Activated naive CD4-positive, alpha-beta T cell treated with anti-CD3 and anti-CD28 coated beads, Interleukin-2, amount 50 U/mL, for 72 hours (primary cell): ENCODE measurements at places on chromosomes 2 and 18.

- no peak for DNase-seq
Observed at GRCh38 chr2:1632510-1632909, 111.8 kb downstream of the PXDN start.

GRCh38 chr2:111930875-111931274 is 32.5 kb downstream of the MERTK start:
- peak; percentile 35 for DNase-seq

- no peak for DNase-seq
Observed at GRCh38 chr2:184971546-184972068, 373.3 kb downstream of the ZNF804A start.

DNA sequence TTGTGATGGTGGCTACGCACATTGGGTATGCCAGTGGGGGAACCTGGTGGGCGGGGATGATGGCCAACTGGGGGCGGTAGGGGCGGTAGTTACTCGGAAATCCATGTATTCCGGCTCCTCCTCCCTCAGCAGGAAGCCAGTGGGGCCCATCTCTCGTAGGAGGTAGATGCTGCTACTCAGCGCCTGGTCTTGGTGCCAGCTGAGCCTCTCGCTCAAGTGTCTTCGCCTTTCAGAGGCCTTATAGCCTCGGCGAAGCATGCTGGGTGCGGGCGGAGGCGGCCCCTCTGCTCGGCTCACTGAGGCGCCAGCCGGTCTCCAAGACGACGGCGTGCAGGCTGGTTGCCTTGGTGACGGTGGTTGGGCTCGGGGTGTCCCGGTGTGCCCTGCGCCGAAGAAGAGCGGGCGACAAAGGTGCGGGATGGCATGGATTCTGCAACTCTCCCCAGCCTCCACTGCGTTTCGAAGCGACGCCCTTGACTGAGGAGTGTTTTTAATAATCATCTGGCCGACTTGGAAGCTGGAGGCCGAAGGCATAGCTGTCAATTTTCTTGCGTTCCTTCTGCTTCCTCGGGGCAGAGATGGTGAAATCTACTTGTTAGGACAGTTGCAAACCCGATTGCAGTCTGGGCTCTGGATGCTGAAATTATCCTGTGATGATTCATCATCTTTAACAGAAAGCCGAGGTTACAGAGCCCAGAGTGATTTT is at the start of gene ZSWIM2:
Gene ZSWIM2, minus strand, starts transcription at position 298 of the 706 bp plus-strand sequence. Its CDS starts 40 bp downstream, at position 258.
- no peak for DNase-seq

- no peak for DNase-seq
Observed at GRCh38 chr2:98467082-98467536, 22.5 kb downstream of the INPP4A start.

GRCh38 chr18:24317370-24317769 is 80.3 kb downstream of the OSBPL1A start:
- DNase-seq, result no peak
